ENCODE measurements at places on chromosomes 2 and 18.

- no peak for DNase-seq
Observed at GRCh38 chr18:45962461-45962860, 4.7 kb downstream of the EPG5 start.

DNA sequence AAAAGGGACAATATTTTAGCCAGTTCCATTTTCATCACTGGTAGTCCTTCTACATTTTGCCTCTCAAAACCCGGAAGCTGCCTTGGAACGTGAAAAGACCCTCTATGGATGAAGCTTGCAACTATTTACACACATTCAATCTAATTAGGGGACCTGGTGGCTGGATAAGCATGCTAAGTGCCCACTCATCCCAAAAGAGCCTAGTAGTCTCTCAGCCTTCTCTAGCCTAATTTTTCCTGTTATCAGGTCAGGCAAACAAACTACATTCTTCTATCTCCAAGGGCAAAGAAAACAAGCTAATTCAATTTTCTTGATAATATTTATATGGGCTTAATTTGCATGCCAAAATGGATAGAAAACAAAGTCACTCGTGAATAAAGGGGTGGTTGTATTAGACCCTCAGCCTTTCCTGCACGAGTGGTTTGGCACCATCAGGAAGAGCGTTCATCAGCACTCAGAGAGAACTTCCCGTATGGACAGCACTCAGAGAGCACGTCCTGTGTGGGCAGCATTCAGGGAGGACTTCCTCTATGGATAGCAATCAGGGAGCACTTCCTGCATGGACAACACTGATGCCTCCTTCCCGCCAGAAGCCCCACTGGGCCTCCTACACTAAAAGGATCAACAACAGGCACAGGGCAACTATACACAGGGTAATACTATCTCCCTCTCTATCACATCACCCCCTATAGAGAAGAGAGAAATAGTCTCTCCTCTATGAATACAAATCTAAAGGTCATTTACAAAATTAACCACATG, 122.2 kb downstream of the RBMS1 start:
- DNase-seq: no peak

GRCh38 chr2:3208591-3208990, 169.0 kb downstream of the EIPR1 start:
- DNase-seq: no peak

GRCh38 chr2:8004250-8004681, 677.6 kb upstream of the ID2 start:
- DNase-seq: no peak

- no peak for DNase-seq
Observed at GRCh38 chr2:43159797-43160196, 66.6 kb downstream of the ZFP36L2 start.

GRCh38 chr2:207251573-207252192, 85.9 kb upstream of the KLF7 start:
- no peak for DNase-seq

GRCh38 chr18:12307701-12308385, at the start of gene TUBB6:
Gene TUBB6, plus strand, starts transcription at chr18:12308241. Its CDS starts 52 bp downstream, at chr18:12308293.
- DNase-seq: peak; percentile 68

DNA sequence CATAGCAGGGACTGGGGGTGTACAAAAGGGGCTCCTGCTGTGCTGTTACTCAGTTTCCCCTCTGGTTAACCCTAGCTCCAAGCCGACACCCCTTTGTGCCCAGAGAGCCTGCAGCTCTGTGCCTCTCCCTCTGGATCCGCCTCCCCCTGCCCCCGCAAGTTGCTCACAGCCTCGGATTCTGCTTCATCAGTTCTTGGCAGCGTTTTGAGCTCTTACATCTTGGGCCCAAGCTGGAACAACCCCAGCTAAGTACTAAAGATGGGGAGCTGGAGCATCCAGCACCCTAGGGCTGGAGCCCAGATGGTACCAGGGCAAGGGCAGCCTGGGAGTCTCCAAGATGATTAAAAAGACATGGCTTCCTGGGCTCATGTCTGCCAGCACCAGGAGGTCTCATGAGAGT, 40.7 kb downstream of the POMC start:
- DNase-seq: no peak

- no peak for DNase-seq
Observed at GRCh38 chr18:58952858-58953257, 88.2 kb downstream of the ZNF532 start.

DNA sequence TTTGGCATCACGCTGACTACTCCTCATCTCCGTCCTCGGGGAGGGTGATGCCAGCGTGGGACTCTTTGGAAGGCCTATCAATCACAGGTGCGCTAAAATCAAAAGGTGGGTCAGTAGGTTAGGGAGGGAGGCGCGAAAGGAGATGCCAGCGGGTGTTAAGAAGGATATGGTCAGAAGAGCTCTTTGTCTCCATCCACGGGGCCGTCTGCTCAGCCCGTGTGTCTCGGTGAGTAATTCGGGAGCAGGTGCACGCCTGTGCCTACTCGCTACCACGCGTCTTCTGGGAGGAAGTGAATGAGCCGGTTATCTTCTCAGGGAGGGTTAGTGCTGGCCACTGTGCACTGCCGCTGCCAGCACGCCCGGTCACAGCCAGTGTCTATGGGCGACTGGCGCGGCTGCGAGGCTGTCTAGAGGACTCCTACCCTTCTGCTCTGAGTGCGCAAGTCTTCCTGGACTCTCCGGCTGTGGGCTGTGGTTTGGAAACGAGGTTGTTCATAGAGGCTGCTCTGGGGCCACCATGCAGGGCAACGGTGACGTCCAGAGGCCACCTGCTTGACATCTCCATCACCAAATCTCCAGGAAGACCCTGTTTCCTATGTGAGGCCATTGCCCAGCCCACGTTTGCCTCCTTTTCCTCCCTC, 153.4 kb downstream of the MBP start:
- DNase-seq: no peak

GRCh38 chr2:97851172-97851571, 137.8 kb downstream of the ZAP70 start:
- no peak for DNase-seq

DNA sequence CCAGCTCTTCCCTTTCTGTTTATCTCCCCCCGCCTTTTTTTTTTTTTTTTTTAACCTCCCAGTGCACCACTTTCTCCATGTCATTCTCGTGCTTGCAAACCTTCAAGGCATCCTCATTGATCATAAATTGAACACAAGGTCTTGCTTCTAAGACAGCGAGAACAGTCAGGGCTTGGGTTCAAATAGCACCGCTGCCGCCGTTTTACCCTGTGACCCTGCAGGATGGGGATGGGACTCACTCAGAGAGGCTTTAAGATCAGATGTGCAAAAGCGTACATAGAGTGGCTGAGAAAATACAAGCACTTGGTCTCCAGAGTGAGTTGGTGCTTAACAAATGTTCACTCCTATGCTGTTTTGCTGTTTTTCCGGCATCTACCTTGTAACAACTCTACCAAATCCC, 93.6 kb downstream of the TCF7L1 start:
- no peak for DNase-seq

- no peak for DNase-seq
Observed at GRCh38 chr2:8536686-8537561, 144.9 kb upstream of the ID2 start.

DNA sequence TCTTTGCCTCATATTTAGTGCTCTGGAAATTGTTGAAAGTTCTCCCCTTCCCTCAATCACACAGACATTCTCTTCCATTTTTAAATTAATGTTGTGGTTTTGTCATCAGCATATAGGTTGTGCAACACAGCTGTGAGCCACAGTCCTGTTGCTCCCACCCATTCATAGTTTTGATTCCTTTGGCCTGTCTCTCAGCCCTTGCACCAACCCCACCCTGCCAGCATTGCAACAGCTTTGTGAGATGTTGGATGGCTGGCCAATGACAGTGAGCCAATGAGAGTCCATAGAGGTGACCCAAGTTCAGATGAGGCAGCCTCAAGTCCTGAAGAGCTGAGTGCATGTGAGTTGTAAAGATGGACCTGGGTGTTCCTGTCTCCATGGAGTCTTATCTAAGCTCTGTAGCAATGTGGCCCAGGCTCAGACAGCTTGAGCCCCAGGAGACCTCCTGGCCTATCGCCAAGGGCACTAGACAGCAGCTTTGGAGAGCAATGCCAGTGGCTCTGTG, 775.5 kb downstream of the RNF144A start:
- DNase-seq: no peak

- no peak for DNase-seq
Observed at GRCh38 chr2:9971105-9971818, 19.8 kb downstream of the GRHL1 start.

DNA sequence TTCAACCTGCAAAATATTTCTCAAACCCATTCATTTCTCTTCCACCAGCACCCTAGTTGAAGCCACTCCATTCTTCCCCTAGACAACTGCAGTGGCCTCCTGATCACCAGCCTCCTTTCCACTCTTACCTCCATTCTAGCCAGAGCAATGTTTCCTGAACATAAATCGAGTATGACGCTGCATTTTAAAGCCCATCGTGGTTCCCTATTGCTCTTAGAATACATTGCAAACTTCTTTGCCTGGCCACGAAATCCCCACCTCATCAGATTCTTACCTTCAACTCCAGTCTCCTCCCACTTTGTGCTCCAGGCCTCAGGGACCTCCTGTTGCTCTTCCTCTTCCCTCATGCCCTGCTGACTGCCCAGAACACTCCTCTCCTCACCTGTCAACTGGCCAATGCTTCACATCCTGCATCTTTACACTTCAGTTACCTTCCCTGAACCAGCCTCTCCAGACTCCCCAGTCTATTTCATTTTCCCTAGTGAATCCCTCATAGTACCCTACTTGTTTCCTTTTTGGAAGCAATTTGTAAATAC, 176.5 kb upstream of the CTAGE1 start:
- DNase-seq: no peak

GRCh38 chr2:160054984-160055725, 7.3 kb downstream of the PLA2R1 start:
- DNase-seq: no peak
